Skeletal muscle cell (primary cell): ENCODE measurements at places on chromosomes 3 and 15.

DNA sequence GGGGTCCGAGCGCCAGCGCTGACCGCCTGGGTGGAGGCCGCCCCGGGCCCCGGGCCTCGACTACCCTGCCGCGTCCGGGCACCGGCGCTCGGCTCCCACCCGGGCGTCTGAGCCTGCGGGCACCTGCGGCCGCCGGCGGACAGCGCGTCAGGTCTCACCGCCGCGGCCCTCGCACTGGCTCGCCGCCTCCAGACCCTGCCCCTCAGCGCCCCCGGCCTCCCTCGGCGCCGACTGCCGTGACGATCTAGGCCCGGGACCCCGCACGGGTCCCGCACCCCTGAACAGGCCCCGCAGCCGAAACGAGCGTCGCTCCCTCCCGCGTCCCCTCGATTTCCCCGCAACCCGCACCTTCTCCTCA lies 297 bp downstream of the PRC1 start:
- no peak for DNase-seq

DNA sequence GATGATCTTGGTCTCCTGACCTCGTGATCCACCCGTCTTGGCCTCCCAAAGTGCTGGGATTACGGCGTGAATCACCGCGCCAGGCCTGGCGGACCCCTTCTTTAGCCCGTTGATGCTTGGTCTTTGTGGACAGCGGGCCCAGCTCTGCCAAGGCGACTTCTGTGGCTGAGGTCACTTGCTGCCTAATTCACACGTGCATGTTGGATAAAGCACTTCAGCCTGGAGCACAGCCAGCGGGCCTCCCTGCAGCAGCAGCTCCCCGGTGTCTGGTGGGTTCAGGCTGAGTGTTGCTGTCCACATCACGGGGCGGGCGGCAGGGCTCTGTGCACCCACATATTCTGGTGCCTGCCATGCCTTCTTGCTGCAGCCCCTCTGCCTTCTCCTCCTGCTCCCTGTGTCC lies 88.4 kb downstream of the DGKG start:
- no peak for DNase-seq

- peak; percentile 81 for DNase-seq
These were observed 50.7 kb downstream of the CLDN11 start for GRCh38 chr3:170469151-170470062.

DNA sequence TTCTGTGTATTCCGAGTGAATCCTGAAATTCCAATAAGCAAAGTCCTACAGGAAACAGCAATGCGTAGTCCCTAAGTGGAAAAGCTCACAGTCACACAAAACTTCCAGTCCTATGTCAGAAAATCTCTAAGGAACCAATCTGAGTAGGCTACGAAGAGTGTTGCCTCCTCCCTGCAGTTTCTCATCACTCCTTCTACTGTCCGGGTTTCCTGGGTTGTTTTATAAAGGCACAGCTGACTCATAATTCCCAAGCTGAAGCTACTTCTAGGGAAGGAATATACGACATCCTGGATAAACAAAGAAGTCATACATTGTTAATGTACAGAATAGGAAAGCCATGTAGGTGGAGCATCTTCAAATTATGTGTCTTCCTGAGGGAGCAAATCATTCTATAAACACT lies 65.7 kb upstream of the RGMA start:
- DNase-seq, result no peak

DNA sequence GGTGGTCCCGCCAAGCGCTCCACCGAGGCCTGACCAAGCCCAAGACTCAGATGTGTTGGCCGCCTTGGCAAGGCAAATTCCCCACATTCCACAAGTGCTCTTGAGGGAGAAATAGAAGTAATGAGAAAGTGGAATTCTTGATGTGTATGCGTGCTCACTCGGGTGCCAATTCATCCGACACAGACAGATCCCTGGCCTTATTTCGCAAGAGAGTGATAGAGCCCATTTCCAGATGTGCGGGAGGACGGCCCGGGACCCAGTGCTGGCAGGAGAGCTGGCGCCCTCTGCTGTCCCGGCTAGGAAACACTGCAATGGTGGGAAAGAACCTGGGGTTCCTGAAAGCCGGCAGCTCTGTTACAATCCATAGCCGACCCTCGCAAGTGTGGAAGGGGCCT lies 76.0 kb downstream of the HMG20A start:
- DNase-seq, result peak; percentile 96

GRCh38 chr15:94912760-94913159 lies 681.4 kb downstream of the MCTP2 start:
- DNase-seq, result no peak

DNA sequence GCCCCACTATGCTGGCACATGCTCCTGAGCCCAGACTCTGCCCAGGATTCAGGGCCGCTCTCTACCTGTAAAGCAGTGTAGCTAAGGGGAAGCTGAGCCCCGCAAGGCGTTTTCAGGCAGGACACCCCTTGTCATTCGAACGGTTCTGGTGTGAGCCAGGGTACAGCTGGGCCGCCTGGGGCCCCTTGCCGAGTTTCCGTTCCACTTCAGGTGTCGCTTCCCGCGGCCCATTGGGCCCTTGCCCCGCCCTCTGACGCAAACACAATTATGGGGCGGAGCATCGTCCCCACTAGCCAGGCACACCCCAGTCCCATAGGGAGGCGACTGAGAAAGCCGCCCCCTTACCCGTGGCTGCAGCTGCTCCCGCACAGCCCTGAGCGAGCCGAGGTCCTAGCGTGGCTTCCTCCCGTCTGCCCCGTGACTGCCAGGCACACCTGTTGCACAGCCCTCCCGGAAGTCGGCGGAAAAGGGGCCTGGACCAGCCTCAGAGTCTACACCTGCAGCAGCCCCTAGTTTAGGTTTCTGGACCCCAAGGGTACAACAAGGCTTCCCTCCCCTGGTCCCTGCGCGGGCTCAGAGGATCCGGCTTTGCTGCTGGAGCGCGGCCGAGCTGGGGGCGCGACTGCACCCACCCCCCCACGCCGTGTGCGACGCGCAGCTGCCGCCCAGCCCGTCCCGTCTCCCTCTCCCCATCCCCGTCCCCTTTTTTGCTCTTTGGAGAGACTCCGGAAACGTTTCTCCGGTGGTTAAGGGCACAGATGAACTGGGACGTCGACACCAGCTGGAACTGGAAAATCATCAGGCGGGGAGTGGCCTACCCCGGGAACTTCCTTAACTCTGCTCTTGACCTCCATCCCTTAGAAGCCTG lies at the start of gene PLSCR2:
PLSCR2 (minus strand) TSS at position 412 of the 868 bp plus-strand sequence. CDS start 9,657 bp downstream, outside the sequence.
- DNase-seq, result no peak

- DNase-seq, result no peak
These were observed 230.8 kb downstream of the FEZF2 start for GRCh38 chr3:62142331-62143085.

- DNase-seq, result no peak
These were observed 81.4 kb upstream of the CFAP20DC start for GRCh38 chr3:59131016-59131766.

GRCh38 chr3:150049317-150049716 lies 78.6 kb upstream of the PFN2 start:
- DNase-seq, result no peak

GRCh38 chr3:122677216-122677615 lies 3.4 kb upstream of the PARP14 start:
- DNase-seq, result no peak

DNA sequence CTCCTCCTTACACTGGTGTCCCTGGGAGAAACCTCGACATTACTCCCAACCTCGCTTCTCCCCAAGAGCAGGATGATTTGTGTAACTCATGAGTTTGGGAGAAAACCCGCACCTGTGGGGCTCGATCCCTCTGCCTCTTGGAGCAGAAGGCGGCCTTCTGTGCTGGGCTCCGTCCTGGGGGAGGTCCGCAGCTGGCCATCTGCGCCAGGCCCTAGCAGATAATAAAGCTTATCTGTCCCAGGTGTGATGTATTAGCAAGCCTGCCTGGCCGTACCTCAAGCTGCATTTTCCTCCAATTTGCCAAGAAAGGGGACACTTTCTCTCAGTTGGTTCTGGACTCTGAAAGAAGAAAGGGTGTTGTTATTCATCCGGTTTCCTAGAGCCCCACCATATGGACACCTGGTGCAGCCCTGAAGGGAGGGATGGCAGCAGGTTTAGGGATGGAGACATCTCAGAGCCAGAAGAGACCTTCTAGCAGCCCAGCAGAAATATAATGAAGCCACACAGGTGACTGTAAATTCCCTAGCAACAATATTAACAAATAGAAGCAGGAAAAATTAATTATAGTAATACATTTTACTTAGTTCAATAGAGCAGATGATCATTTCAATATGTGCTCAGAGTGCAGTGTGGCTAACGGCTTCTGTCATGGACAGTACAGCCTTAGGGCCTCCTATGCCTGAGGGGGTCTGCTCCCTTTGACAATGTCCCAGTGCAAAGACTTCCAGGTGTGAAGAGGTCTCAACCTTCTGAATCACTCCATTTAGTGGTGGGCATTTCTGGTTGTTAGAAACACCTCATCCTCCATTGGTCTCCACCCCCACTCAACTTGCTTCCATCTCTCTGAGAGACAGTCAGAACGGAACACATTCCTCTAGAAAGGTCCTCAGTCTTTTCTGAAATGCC lies 94.8 kb downstream of the CPN2 start:
- DNase-seq, result no peak

DNA sequence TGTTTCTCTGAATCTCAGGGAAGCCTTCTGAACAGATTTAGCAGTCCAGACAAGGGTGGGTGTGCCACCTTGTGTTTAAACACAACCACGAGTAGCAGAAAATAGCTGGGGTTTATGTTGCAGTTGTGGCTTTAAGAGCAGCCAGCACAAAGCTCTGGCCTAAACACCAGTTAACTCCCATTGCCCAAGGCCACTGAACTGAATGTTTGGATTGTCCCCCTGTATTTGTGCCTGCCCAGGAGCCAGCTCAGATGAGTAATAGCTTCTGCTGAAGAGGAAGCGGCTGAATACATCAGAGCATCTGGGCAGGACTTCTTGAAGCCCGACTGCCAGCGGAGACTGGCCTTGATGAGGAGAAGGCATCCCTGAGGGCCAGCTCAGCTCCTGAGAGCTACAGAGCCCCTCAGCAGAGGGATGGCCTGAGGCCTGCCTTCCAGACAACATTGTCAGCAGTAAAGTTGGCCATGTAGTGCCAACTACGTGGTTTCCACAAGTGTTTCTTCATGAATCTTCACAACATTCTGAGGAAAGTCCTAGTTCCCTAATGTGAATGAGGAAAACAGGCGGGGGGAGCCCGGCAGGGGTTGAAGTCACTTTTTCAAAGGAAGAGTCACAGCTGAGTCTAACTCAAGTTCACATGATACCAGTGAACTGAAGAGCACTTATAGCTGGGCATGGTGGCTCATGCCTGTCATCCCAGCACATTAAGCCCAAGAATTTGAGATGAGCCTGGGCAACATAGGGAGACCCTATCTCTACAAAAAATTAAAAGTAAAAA lies 65.8 kb upstream of the ZBTB38 start:
- peak; percentile 28 for DNase-seq

DNA sequence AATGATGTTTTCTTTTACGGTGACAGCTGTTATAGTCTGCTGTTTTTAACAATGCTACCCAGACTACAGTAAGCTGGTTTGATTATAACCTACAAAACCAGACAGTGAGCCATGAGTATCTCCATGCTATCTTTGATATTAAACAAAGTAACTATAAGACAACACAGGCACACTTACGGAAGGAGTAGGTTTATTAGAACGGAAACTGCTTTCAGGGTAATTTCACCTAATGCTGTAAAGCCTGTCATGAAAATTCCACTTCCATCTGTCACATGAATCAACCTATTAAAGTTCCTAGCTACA lies 33.0 kb downstream of the VPS13C start:
- DNase-seq, result no peak

- no peak for DNase-seq
These were observed 49.8 kb downstream of the IQSEC1 start for GRCh38 chr3:13023235-13023970.

DNA sequence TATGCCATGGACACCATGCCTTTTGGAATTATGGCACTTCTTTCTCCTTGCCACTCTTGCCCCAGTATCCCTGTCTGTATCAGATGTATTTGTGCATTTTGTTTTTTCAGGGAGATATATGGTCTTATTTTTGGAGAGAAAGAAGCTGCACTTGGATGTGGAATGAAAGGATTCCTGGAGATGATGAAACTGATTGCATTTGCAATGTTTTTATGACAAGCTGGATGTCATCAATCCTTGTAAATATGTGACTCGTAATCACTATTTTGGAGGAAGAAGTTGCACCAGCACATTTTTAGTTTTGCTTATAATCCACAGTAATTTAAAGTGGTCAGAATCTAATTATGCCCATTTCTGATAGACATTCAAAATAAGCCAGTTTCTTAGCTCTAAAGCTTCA lies 165.0 kb downstream of the NR1D2 start:
- no peak for DNase-seq

GRCh38 chr3:59381282-59381681 lies 331.5 kb upstream of the CFAP20DC start:
- DNase-seq, result no peak

- no peak for DNase-seq
These were observed 70.1 kb downstream of the HMCES start for GRCh38 chr3:129348734-129349133.

- no peak for DNase-seq
These were observed 5.1 kb upstream of the KLHL6 start for GRCh38 chr3:183560607-183561006.

DNA sequence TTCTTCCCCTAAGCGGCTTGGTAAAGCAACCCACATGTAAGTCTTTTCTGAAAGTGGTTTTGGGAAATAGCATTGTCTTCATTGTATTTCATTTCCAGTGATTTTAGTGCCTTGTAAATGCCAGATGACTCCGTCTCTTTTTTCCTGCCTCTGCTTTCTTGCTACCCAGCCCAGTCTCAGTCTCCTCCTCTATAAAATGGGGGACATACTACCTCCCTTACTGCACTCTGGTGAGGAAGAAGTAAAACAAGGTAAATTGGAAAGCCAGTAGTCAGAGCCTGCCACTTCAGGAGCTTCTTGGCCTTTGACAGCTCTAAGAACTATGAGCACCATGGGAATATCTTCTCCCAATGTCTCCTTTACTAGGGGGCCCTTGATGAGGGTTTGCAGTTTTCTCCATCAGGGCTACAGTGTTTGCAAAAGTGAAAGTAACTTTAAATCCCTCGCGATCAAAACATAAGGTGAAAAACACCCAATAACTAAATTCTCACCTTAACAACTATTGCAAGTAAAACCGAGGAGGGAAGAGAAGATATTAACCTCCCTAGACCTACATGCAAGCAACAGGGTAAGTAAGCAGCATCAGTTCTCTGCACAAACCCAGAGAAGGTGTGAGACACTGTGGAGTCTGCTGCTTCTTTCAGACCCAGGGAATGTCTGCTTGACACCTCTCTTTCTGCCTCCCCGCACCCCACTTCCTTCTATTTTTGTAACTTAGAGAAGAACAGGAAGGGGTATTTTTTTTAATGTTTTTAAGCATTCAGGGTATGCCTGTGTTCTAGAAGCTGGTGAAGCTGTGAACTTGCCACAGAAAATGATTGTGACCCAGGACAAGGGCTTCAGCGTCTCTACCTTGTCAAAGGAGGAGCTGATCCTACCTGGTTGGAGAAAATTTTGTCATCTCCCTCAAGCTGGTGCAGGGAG lies 159.1 kb upstream of the EOMES start:
- no peak for DNase-seq
